ENCODE measurements at places on chromosomes 3 and 15.

GRCh38 chr15:44029940-44030568 lies 165.0 kb downstream of the FRMD5 start:
- peak; percentile 56 for DNase-seq

DNA sequence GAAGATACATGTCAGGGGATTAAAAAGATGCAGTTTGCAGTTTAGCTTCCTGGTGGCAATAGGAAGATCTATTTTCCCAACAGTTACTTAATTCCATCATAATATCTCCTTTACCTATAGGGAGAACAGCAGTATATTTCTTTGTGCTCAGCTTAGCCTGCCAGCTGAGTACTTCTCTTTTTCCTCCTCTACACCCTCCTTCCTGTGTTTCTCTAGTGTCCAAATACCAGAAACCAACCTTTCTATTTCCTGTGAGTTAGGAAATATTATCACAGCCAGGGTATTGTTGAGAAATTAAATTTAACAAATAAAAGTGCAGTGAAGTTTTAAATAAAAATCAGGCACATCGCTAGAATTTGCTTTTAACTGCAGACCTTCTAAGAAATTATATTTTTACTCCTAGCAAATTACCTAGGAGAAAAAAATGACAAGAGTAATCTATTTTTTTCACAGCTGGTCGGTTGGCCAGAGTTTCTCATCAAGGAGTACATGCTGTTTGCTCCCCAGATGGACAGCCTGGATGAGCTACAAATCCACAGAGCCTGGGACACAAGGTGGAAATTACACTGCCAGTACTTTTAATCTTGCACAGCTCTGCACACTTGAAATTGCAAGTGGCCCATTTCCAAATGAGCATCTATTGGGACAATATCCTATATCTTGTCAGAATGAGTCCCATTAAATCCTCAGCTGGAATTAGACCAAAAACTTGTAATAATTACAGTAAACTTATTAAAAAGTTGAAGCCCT lies 185.2 kb upstream of the CFAP20DC start:
- DNase-seq = no peak

DNA sequence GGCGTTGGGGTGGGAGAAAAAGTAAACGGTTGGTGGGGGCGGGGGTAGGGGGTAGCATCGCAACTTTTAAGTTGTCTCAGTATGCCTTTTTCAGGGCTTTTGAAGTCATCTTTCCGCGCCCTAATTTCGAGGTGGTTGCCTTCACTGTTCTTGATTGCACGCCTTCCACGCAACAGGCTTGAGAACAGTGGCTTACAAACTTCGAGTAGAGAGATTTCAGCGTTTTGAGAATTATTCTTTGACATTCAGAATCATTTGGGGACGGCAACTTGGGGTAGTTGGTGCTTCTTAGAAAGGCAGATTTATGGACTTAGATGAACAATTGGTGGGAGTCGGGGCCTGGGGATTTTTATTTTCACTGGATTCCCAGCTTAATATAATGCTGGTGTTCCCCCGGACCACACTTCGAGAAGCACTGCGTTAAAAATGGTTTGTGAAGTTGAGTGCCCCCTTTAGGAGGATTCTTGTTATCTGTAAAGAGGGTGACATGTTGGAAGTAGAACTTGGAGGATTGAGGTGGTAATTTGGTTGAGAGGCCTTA lies 880 bp downstream of the PPP4R2 start:
- DNase-seq = peak; percentile 31

DNA sequence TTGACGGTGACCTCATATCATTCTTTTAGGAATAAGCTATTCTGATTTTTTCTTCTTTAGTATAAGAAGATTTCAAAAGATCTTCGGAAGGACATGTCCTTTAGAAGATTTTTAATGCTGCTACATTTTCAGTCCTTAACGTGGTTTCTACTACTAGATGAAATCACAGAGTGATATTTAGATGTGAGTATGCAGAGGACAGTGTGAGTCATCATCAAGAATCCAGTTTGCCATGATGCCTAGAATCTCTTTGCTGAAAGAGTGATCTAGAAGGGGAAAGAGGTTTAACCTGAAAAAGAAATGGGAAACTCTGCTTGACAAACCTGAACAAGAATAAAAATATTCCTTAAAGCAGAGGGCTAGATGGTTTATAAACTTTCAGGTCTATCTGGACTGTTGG lies 43.2 kb downstream of the SLC7A14 start:
- peak; percentile 35 for DNase-seq

DNA sequence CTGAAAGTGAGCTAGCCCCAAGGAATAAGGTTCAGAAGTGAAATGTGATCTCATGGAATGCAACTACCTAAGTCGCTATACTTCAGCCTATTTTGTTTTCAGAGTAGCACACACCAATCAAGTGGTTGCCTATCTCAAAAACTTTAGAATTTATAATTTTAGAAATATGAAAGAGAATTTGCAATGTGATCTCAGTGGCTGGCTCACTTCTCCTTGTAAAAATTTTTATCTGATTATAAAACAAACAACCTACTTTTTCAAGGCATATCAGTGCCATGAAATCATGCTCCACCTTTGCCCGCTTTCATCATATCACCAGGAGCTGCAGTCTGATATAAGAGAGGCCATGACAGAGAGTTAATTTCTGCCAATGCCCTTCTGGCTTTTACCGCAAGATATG lies 47.3 kb downstream of the CLDN11 start:
- DNase-seq = no peak

DNA sequence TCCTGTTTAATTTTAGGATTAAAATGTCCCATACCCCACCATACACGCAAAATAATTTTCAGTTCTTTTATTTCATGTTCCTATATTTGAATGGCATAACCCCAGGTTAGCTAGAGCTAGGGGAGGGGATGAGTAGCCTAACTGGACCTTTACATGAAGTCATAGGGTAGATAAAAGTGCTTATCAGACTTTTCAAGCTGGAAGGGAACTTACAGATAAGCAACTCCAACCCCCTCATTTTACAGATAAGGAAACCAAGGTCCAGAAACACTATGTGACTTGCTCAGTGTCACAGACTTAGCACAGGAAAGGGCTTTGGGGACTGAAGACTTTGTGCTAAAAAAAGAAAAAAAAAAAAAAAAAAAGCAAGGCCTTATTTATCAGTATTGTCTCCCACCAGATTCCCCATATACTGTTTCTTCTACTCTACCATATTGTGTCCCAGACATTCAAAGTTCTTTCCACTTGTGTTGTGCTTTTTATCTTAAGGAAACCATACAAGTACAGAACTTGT lies 10.6 kb upstream of the TNIK start:
- no peak for DNase-seq

- DNase-seq = peak; percentile 68
Measured at GRCh38 chr3:49351521-49352011, 6.6 kb downstream of the GPX1 start.

DNA sequence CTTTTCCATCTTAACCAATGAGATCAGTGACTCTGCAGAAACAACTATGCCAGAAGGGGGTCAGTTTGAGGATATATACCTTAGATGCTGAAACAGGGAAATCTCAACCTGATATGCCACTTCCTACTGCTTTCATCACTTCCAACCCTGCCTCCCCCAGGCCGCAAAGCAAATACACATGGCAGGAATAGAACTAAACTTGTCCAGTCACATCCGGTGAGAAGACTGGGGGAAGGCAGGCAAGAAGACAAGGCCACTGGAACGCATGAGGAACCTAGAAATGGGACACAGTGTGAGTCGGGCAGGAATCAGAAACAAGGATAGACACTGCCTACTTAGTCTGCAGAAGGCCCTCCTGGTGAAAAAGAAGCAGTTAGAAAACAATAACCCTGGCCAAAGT lies 90.6 kb downstream of the MYO5A start:
- DNase-seq = no peak

- DNase-seq = no peak
Measured at GRCh38 chr3:69174871-69175737, 52.7 kb upstream of the LMOD3 start.

DNA sequence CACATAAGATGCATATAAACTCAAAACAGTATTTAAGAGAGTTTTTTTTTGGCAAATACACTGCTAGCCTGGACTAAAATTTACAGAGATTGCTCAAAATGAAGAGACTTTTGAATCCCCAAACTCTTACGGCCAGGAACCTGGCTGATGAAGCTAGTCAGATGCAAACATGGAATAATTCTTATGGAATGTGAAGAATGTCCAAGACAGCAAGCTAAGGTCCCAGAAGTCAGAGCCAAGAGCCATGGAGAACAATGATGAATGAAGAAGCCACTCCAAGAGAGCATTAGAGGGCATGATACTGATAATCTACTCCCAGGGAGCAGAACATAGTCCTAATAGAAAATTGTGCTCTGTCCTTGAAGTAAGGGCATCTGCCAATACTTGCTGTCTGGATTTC lies 705.5 kb downstream of the DIPK2A start:
- DNase-seq = peak; percentile 62

DNA sequence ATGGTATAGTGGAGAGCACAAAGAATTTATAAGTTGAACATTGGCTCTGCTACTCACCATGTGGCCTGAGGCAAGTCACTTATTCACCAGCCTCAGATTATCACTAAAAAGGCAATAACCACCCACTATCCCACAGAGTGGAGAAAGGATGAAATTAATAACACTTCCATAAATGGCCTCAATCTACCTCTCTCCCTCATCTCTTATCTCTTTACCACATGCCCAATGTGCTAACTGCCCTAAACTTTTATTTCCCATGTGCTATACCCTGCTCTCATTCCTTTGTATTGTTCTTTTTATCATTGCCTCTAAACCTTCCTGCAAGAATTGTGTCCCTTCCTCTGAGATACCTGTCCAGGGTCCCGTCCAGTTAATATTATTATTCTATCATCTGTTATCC lies 26.0 kb downstream of the SLC12A6 start:
- no peak for DNase-seq

DNA sequence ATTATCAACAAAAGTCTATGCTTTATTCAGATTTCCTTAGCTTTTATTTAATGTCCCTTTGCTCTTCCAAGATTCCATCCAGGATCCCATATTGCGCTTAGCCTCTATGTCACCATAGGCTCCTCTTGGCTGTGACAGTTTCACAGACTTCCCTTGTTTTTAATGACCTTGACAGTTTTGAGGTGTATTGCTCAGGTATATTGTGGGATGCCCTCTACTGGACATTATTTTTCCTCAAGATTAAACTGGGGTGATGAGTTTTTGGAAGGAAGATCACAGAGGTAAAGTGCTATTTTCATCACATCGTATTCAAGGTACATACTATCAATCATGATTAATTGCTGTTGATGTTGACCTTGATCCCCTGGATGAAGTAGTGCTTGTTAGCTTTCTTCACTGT lies 99.1 kb upstream of the SMAD3 start:
- no peak for DNase-seq

GRCh38 chr15:74141591-74141990 lies 11.2 kb downstream of the ISLR2 start:
- no peak for DNase-seq

DNA sequence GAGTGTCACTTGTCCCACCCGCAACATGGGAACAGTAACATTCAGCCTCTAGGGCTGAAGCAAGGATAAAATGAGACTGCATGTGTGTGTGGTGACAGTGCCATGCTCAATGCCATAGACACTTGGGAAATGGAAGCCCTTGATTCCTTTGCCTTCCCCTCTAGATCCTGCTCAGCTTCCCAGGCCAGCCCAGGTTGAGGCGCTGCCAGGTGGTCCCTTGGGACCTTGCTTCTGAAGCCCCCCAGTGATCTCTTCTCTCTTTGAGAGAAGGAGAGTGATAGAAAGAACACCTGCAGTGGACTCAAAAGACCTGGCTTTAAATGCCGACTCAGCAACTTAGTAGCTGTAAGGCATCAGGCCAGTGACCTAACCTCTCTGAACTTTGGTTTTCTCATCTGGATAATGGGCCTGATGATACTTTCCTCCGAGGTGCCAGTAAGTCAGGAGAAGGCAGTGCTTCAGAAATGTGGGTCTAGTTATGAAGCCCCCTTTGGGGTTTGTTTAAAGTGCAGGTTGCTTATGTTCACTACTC lies 144.5 kb downstream of the RPLP1 start:
- DNase-seq = no peak

DNA sequence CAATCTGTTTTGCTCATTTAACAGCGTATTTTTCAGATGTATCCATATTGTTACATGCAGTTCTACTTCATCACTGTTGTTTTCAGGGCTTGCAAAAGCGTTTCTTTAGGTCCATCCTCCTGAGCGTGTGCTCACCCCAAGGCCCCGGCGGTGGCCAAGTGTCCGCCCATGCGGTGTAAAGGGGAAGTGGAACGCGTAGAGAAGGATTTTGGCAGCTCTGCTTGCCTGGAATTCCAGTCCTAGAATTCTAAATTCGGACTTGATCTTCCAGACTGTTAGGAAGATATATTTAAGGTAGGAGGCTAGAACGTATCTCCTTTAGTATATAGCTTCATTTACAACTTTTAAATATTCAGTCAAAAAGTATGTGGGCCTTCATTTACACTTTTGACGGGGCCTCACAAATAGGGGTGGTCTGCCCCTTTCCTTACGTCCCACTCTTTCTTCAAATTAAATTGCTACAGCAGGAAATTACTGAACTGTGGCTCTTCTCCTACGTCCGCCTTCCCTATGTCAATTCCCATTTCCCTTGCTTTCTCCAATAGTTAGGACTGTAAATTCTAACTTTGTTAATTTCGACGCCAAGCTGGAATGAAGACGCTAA lies 609 bp upstream of the TBC1D23 start:
- no peak for DNase-seq

DNA sequence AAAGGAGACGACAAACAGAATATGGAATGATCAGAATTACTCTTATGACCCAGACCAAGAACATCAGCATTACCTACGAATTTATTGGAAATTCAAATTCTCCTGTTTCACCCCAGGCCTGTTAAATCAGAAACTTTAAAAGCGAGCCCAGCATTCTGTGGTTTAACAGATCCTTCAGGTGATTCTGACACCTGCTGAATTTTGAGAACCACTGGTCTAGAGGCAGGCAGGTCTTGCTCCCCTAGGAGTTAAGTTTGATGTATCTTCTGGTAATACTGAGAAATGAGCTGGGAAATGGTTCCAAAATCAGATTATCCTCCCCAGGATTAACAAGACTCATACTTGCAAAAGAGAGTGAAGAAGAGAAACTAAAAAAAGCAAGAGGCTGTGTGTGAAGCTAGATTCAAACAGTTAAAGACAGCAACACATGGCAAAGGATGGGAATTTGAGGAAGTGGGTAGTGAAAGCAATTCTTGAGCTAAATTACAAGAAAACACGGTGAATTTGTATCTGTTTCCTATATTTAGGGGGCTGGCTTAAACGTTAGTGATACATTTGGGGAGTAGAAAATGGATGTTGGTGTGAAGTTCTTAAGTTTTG lies 66.0 kb downstream of the FLNB start:
- no peak for DNase-seq

GRCh38 chr3:136584728-136585127 lies 167.4 kb downstream of the STAG1 start:
- DNase-seq = no peak

DNA sequence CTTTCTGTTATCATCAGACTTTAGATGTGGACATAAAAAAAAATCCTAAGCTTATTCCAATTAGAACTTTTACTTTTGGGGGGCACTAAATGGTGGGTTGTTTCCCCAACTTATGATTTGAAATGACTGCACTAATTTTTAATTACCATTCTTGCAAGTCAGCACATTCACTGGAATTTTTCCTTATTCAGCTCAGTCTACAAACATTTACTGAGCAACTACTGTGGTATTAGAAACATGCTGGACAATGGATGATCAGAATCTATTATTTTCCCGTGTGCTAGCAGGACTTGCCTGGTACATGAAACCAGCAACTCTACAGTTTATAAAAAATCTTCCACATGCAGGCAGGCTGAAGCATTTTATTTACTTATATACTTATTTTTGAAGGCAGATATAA lies 273.6 kb downstream of the FOXP1 start:
- peak; percentile 35 for DNase-seq

GRCh38 chr3:158267015-158267414 lies 157.1 kb downstream of the RSRC1 start:
- DNase-seq = no peak

- no peak for DNase-seq
Measured at GRCh38 chr3:152040319-152040718, 166.9 kb downstream of the SUCNR1 start.
